ENCODE measurements at places on chromosomes 1 and 21.

DNA sequence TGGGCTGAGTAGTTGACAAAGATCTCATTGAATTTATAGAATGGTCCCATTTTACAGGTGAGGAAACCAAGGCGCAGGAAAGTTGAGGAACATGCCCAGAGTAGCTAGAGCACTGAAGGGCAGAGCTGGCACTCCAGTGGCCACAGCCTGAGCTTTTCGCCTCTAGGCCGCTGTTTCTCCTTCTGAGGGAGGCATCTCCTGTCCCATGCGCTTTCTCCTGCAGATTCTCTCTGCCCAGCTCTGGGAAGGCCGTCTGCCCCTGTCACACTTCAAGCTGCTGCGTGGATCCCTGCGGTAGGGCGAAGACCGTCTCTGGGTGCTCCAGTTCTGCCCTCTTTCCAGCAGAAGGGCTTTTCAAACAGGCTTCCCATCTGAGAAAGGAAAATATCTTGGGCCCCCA is 159.9 kb downstream of the ACTL8 start:
- DNase-seq: no peak

GRCh38 chr1:118934706-118935105 is 53.4 kb downstream of the TBX15 start:
- DNase-seq: no peak

DNA sequence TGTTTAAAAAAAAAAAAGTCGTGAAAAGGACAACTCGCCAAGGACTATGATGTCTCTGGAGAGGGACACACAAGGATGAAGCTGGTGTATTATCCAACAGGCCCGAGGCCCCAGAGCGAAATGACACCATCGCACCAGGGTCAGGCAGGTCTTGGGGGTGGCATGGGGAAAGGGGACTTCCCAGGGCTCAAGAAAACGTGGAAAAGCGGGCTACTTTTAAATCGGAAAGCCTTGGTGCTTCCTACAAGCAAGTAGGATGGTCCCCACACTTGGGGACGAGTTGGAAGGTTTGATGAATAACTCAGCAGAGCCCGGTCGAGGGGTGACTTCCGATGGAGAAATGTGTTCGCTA is 505 bp upstream of the GNPAT start:
- no peak for DNase-seq

GRCh38 chr1:19044975-19045831 is 88.7 kb upstream of the IFFO2 start:
- peak; percentile 13 for DNase-seq

- DNase-seq: no peak
Observed at GRCh38 chr1:68051475-68051874, 1.0 kb upstream of the DIRAS3 start.

DNA sequence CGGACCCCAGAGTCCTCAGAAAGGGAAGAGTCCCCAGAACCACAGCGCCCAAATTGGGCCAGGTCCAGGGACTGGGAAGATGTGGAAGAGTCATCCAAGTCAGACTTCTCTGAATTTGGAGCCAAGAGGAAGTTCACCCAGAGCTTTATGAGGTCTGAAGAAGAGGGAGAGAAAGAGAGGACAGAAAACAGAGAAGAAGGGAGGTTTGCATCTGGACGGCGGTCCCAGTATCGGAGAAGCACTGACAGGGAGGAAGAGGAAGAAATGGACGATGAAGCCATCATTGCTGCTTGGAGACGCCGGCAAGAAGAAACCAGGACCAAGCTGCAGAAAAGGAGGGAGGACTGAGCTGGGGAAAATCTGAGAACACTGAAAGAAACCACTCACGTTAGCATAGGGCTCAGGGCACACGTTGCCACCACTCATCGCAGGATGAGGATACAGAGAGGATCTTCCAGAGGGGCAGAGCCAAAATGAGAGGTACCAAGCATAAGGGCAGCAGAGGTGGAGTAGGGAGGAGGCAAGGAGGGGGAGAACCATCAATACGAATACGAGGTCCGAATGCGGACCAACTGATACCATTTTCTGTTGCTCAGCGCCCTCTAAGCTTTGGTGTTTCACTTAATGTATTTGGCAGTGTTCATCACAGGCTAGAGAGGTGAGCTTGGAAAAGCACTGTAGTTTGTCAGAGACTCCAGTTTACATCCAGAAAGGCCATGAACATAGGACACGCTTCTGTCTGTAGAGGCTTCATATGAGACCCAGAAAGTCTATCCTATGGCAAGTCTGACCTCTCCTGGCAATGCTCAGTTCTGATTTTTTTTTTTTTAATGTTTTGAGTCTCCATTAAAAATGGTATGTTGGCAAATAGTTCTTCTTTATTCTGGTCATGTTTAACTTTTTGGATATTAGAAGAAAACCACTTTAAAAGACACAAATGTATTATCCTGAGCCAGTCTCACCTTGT is 34.7 kb downstream of the STYXL2 start:
- DNase-seq: no peak

DNA sequence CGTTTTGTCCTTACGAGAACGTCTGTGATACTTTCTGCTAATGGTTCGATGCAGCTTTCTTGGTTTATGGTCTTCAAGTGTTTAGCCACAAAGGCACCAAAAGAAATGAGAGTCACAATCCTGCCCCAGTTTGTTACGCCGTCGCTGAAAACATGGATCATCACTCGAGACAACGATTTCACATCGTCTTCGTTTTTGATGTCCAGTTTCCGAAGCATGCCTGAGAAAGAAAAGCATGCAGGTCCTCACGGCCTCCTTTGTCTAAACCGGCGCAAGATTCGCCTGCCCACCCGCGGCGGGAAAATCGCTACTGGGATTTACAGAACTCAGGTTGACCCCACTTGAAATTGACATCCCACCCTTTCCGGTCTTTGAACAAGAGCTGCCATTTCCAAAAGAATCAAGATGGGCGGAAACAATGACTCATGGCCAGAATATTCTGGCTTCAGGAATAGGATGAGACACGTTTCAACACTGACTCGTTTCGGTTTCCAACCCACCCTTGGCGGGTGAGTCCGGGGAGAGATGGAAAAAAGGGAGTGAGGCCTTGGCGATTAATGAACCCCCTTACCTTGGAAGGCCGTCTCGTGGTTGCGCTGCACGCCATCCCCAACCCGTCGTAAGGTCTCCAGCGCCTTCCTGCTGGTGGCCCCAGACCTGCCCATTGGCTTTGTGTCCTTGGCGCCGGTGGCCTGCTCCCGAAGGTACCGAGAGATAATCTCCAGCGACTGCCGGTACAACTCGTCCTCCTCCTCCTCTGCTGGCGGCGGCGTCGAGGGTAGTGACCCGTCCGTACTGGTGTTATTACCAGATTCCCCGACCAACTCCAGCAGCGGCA is 919 bp downstream of the MCL1 start:
- peak; percentile 65 for DNase-seq

DNA sequence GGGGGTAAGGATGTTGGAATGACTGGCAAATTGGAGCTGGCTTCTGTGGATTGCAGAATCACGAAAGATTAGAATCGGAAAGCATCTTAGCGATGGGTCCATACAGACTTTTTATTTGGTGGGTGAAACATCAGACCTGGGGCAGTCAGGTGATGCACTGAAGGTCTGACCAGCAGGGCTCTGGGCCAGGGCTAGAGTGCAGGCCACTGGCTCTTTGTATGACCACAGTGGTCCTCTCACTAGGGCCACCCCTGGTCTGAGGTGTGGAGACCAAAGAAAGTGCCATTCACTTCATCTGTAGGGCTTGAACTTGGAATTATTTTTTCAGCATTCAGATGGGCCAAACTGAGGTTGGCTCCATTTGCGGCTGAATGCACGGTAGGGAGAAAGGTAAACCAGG is 306.4 kb downstream of the RPS6KC1 start:
- DNase-seq: no peak

DNA sequence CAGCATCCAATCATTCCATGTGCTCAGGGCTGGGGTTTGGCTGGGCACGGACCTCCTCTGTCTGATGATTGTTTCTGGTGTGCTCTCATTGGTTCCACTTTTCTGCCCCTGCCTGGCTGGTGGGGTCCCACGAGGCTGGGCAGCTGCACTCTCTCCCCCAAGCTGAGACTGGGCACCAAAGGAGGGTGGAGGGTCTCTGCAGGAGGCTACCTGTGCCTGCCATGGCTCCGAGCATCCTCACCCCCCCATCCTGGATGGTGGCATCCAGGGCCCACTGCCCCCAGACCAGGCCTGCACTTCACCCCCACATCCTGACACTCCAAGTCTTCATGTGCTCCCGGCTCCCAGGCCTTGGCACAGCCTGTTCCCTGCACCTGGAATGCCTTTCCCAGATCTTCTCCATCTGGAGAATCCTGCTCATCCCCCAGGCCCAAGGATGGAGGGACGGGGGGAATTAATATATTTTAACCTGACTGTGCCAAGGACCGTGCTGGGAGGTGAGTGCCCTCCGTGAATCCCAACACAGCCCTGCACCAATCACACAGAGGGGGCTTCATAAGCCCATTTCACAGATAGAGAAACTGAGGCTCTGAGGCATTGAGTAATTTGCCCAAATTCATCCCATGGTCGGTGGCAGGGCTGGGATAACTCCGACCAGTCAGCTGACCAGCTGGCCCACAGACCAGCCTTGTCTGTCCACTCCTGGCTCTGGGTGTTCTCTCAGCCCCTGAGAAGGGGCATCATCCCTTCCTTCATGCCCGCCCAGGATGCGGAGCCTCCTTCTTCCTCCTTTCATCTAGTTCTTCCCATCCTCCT is 403.4 kb downstream of the MATN1 start:
- DNase-seq: no peak
